ENCODE measurements at places on chromosomes 12 and 14.

DNA sequence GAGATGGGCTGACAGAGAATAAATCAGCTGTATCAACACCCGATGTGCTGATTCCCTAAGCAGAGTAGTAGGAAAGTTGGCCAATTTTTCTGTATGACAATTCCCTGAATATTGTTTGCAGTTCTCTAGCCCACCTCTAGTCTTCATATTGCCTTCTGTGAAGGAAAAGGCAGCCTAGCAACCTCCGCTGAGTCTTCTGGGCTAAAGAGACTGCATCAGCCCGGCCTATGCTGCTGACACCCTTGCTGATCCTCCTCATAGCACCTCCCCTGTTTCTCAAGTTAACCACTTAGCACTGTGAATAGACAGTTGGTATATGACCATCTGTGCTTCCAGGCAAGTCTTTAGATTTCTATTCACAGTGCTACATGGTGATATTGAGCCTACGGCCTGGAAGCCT is 161.1 kb upstream of the EGLN3 start:
- no peak for DNase-seq

DNA sequence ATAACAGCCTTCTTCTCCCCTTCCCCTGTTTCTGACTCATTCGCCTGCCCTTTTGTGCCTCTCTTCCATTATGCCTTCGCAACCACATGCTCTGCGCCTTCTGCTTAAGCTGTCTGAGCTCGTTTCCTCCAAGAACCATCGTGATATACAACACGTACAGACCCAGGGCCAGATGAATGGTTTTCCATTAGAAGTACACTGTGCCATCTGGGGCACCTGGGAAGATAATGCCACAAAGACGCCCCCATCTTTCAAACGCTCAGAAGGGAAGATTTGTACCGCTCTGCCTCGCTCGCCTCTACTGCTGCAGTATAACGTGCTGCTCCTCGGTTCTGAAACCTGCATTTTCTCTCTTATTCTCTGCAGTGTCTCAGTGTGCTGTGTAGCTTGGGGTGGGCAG is 470.9 kb upstream of the STXBP6 start:
- no peak for DNase-seq

DNA sequence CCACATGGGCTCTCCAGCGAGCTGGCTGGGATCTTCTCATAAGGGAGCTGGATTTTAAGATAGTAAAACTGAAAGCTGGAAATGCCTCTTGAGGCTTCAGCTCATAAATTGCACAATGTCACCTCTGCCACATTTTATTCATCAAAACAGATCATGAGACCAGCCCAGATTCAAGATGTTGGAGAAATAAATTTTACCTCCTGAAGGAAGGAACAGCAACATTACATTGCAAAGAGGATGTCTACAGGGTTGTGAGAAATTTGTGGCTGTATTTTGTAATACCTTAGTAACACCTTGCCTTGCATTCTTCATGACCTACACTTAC is 43.1 kb upstream of the KRR1 start:
- no peak for DNase-seq

GRCh38 chr12:13000616-13000924 is 505 bp upstream of the HEBP1 start:
- peak; percentile 39 for DNase-seq

DNA sequence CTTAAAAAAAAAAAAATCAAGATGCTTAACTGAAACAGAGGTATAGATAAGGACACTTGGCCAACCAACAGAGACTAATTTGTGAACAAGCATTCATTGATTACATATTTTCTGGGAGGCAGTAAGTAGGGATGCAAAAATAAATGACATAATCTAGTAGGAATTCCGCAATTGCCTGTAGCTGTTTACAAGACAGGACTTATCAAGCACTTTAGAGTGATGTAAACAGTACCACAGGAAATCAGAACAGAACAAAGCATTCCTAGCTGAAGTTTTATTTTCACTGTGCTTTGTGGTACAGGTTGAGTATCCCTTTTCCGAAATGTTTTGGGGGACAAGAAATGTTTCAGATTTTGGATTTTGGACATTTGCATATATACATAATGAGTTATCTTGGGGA is 68.2 kb upstream of the FGD4 start:
- DNase-seq = peak; percentile 85

- no peak for DNase-seq
Observed at GRCh38 chr12:26157001-26157400, 32.2 kb upstream of the BHLHE41 start.
